ENCODE measurements at places on chromosomes 11 and 22.

GRCh38 chr11:75667255-75667830 lies 1.5 kb downstream of the MAP6 start:
- DNase-seq = no peak

- no peak for DNase-seq
These were observed 10.9 kb downstream of the GAS2 start for GRCh38 chr11:22677153-22677903.

- no peak for DNase-seq
These were observed 5.2 kb upstream of the RAB3IL1 start for GRCh38 chr11:61922539-61922938.

GRCh38 chr11:3164552-3165151 lies 458 bp downstream of the OSBPL5 start:
- DNase-seq = no peak

- no peak for DNase-seq
These were observed 864.5 kb downstream of the NTM start for GRCh38 chr11:132234878-132235277.

DNA sequence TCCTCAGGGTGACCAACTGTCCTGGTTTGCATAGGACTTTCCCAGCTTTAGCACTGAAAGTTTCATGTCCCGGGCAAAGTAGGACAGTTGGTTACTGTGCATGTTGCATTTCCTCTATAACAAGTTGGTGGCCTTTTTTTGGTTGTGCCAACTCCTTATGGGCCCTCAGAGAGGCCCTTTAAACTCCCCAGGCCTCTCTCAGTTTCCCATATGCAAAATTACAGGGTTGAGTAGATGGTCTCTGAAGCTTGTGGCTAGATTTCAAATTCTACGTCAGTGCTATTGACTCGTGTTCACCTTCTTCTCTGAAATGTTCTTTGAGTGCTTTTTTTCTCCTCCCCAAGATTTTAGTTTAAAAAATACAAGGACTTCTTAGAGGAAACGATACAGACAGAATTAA lies 92.5 kb downstream of the MYO18B start:
- DNase-seq = no peak

DNA sequence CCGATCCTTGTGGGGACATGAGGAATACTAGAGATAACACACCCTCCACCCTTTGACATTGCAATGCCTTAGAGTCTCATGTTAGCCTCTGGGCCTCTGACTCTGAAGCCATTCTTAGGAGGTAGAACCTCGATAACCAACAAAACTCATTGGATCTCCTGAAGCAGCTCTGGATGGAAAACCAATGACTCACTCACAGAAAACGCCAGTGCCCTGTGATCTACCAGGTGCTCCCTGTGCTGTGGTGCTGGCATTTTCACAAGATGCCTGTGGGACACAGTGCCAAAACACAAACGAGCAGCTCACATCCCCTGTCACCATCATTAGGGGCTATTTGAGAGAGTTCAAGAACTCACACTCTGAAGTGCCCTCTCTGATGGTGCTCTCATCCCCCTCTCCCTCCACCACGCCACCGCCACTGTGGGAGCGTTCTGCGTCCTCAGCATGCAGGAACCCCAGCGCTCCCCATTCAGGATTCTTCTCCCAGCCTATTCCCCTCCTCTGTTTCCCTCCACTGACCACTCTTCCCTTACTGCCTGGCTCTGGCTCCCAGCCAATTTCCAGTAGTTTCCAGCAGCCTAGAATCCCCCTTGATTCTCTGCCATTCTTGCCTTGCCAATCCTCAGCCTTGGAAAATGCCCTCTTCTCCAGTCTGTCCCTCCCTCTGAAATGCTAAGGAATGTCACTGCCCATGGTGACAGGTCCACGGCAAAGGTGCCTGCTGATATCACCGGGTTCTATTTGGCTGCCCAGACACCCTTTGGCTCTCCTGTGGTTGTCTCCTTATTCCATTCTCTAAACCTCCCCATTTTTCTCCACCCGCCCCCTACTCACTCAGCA lies 4.7 kb upstream of the POLD4 start:
- no peak for DNase-seq

DNA sequence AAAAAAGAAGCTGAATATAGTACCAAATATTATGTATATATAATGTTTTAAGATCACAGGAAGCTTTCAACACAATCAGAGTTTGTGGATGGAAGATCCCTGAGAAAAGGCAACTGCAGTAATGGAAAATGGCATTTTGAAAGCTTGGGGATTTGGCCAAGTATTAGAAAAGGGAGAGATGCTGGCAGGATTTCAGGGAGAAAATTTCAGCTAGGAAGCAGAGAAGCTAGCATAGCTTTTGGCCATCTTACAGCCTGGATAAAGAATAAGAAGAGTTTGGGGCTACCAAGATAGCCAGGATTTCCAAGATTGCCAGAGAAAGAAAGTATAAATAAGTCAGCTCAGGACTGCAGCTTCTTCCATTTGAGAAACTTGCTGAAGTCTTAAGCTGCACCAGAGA lies 440.8 kb upstream of the LUZP2 start:
- DNase-seq = no peak
